ENCODE measurements at places on chromosomes 7 and 10. TPM values are rescaled to one million over a fixed set of nuclear protein-coding genes. Genes with fewer than 3 reads are reported as not detected.

Gene TRIM50
- not detected for total RNA-seq

Gene PLA2G12B
- not detected for total RNA-seq

- no peak overlapping the region for H3K27ac ChIP-seq
- H3K4me3 ChIP-seq, result no peak overlapping the region
- H3K4me1 ChIP-seq, result peaks cover 16% of the 10 kb centered on the region
Measured at GRCh38 chr7:105705427-105705826, 124.1 kb upstream of the EFCAB10 start.

- no peak for DNase-seq
- H3K4me1 ChIP-seq, result no peaks in the 10 kb centered on the region
- no peaks in the 10 kb centered on the region for H3K27me3 ChIP-seq
- H3K36me3 ChIP-seq, result no peaks in the 10 kb centered on the region
- no peak overlapping the region for H3K4me3 ChIP-seq
Measured at GRCh38 chr10:126072622-126073021, 176.3 kb downstream of the FANK1 start.

DNA sequence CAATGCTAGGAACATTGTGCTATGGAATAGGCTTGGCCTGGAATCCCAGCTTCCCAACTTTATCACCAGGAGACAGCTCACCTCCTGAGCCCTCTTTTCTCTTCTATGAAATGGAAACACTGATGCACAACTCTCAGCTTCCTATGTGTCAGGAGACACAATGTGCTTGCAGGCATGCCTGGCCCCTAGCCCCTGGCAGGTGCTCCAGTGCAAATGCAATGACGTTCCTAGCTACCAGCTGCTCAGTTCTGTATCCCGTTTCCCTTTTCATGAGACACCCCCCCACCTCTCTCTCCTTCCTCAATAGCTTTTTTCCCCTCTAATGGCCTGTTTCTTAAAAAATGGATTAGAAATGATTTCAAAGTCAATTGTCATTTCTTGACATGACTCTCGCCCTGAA lies 30.7 kb downstream of the HABP2 start:
- H3K4me3 ChIP-seq, result no peak overlapping the region
- H3K27ac ChIP-seq, result no peak overlapping the region
- no peaks in the 10 kb centered on the region for H3K4me1 ChIP-seq

GRCh38 chr10:43201545-43202131 lies 63.4 kb downstream of the CSGALNACT2 start:
- peaks cover 9% of the 10 kb centered on the region for H3K4me1 ChIP-seq
- H3K4me3 ChIP-seq, result no peak overlapping the region
- no peaks in the 10 kb centered on the region for H3K27me3 ChIP-seq
- H3K36me3 ChIP-seq, result no peaks in the 10 kb centered on the region
- no peak overlapping the region for H3K27ac ChIP-seq

- H3K36me3 ChIP-seq, result no peaks in the 10 kb centered on the region
- H3K4me3 ChIP-seq, result no peak overlapping the region
- no peak for DNase-seq
- H3K27ac ChIP-seq, result no peak overlapping the region
Measured at GRCh38 chr10:1308173-1308961, 252.2 kb downstream of the WDR37 start.
